GM23338 (cell line): ENCODE measurements at places on chromosomes 1 and 21. TPM values are rescaled to one million over a fixed set of nuclear protein-coding genes. Genes with fewer than 3 reads are reported as not detected.

DNA sequence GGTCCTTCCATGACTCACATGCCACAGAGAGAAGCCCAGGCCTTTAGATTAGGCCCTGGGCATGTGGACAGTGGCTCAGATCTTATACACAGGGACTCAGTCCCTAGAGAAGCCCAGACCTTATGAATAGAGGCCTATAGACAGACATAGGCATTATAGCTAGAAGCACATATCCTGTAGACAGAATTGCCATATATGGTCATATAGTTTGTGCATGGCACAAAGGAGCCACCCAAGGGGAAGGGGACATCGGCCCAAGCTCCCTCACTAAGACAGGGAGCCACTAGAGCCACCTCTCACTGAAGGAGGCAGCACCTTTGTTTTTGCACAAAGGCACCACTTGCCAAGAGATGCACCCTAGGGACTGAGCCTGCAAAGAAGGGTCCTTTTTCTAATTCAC, 2.3 kb upstream of the EFNA3 start:
- H3K27me3 ChIP-seq: peaks cover 75% of the 10 kb centered on the region
- H3K4me3 ChIP-seq: no peak overlapping the region
- no peak overlapping the region for H3K27ac ChIP-seq
- DNase-seq: no peak
- no peaks in the 10 kb centered on the region for H3K36me3 ChIP-seq

WDR64 gene
- total RNA-seq: not detected in 2 replicates

GRCh38 chr1:44040846-44041245, 9.6 kb upstream of the SLC6A9 start:
- H3K27ac ChIP-seq: no peak overlapping the region
- H3K4me3 ChIP-seq: no peak overlapping the region
- H3K36me3 ChIP-seq: no peaks in the 10 kb centered on the region
- no peaks in the 10 kb centered on the region for H3K4me1 ChIP-seq
- H3K27me3 ChIP-seq: peaks cover 3% of the 10 kb centered on the region; the same call in 1 of the 2 replicates

GRCh38 chr1:171219346-171220080, 28.8 kb upstream of the FMO1 start:
- H3K27ac ChIP-seq: peak overlapping the region; percentile 98
- H3K36me3 ChIP-seq: no peaks in the 10 kb centered on the region
- peak overlapping the region; percentile 44; the same call in 1 of the 2 replicates for H3K4me3 ChIP-seq

DNA sequence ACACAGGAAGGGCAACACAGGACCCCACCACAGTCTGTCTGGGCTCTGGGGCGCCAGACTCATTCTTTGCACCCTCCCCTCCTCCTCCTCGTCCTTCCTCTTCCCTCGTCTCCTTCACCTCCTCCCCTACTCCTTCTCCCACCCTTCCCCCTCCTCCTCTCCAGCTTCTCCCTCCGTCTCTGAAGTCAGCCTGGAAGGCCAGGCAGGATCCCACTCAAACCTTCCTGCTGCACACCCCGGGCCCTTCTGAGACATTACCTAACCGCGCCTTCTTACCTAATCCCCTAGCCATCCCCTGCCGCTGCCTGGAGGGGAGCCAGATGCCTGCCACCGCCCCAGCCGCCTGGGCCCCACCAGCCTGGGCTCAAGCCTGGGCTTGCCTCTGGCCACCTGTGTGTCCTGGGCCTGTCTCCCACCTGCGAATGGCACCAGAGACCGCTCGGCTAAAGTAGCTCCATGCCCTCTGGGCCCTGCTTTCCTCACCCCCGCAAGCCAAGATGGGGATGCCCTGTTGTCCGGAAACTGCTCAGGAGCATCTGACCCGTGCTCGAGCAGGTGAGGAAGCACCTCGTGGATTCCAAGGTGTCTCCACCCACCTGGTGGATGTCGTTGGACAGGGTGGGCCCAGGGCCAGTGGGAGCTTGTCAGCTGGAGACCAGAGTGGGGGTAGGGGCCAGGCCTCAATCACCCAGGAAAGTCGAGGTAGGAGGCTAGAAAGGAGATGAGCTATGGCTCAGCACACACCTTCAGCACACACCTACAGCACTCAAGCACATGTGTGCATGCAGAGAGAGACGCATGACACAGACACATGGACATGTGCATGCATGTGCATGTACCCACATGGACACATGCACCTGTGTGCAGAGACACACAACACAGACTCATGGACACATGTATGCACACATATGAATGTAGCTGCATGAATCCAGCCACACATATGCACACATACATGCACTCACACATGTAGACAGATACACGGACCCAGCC, 31.9 kb downstream of the WNT9A start:
- no peak overlapping the region for H3K27ac ChIP-seq
- H3K4me1 ChIP-seq: peaks cover 18% of the 10 kb centered on the region
- no peaks in the 10 kb centered on the region for H3K27me3 ChIP-seq

DNA sequence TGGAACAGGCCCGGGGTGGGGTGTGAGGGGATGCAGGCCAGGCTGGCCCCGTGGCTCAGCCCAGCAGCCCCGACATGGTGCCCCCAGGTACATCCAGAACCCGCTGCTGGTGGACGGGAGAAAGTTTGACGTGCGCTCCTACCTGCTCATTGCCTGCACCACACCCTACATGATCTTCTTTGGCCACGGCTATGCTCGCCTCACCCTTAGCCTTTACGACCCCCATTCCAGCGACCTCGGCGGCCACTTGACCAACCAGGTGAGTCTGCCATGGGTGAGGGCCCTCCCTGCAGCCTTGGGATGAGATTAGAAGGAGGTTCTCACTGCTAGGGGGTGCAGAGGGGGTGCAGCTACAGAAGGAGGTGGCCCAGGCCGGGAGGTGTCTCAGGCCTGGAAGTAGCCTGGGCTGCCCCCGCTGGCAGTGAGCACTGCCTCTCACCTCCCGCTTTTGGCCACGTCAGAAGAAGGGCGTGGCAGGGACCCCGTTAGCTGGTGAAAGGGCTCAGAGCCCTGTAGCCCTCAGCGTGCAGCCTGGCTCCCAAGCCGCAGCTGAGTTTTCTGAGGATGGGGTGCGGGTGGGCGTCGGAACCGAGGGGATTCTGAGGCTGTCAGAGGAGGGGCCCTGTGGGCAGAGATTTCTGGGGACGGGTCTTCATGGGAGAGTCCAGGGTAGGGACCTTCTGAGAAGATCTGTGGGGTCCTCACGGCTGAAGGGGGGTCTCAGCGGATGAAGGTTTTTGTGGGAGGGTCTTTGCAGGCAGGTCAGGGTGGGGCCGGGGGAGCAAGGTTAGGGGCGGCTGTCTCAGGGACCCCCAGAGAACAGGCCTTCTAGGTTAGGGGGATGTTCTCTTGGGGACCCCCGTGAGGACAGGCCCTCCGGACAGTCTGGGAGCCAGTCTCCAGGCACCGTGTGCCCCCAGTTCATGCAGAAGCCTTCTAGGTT, 10.4 kb downstream of the TTLL10 start:
- H3K27ac ChIP-seq: no peak overlapping the region
- peak; percentile 0 for DNase-seq
- no peaks in the 10 kb centered on the region for H3K4me1 ChIP-seq
- H3K36me3 ChIP-seq: no peaks in the 10 kb centered on the region

- H3K4me3 ChIP-seq: no peak overlapping the region
- no peaks in the 10 kb centered on the region for H3K27me3 ChIP-seq
- H3K4me1 ChIP-seq: no peaks in the 10 kb centered on the region
- peak; percentile 75 for DNase-seq
These were observed 30.9 kb upstream of the TAL1 start for GRCh38 chr1:47262787-47263413.

GRCh38 chr1:16156848-16157495, 1.1 kb upstream of the EPHA2 start:
- no peaks in the 10 kb centered on the region for H3K36me3 ChIP-seq
- H3K4me1 ChIP-seq: peaks cover 42% of the 10 kb centered on the region
- peak overlapping the region; percentile 92; the same call in 1 of the 2 replicates for H3K4me3 ChIP-seq
- peaks cover 20% of the 10 kb centered on the region for H3K27me3 ChIP-seq
- DNase-seq: no peak
- H3K27ac ChIP-seq: no peak overlapping the region

- H3K4me3 ChIP-seq: no peak overlapping the region
- no peaks in the 10 kb centered on the region for H3K4me1 ChIP-seq
- H3K27me3 ChIP-seq: no peaks in the 10 kb centered on the region
- DNase-seq: no peak
- H3K27ac ChIP-seq: no peak overlapping the region
These were observed 376.4 kb downstream of the BRINP2 start for GRCh38 chr1:177547200-177547599.

GRCh38 chr1:209411491-209411929, 172.0 kb upstream of the CAMK1G start:
- peaks cover 14% of the 10 kb centered on the region for H3K4me1 ChIP-seq
- H3K4me3 ChIP-seq: no peak overlapping the region
- H3K27ac ChIP-seq: no peak overlapping the region
- no peak for DNase-seq

LCE1B gene
- not detected in 2 replicates for total RNA-seq

RIIAD1 gene
- total RNA-seq: not detected in 2 replicates
